Activated B cell treated with CpG ODN at 0.5 μM for 24 hours (primary cell): ENCODE measurements at places on chromosomes 7 and 10. TPM values are rescaled to one million over a fixed set of nuclear protein-coding genes. Genes with fewer than 3 reads are reported as not detected.
A peak's percentile ranks its signal among the peaks of the same experiment; 100 is the strongest.

Gene TMEM26
- not detected in 2 replicates for total RNA-seq

DNA sequence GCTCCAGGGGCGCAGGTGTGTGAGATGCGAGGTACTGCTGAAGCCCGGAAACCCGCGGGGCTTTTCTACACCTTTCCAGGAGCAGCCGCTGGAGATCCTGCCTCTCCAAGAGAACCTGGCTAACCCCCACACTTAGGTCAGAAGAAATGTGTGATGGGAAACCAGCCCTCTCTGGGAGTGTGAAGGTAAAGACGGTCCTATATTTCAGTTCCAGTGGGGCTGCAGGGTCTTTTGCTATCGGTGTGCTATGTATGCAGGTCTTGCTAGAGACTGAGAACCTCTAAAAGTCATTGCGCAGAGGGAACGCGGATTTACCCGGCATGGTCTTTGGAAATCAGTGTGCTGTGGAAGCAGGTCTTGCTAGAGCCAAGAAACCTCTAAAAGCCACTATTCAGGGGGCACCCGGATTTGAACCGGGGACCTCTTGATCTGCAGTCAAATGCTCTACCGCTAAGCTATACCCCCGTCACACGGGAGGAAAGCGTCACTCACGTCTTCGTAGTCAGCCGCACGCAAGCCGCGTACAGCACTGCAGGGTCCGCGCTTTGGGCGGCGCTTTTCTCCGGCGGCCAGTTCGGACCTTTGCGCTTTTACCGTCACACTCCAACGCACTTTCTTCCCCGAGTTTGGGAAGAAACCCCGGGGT lies 46.0 kb downstream of the ZNF777 start:
- H3K4me1 ChIP-seq, result no peaks in the 10 kb centered on the region
- H3K36me3 ChIP-seq, result no peaks in the 10 kb centered on the region
- H3K27ac ChIP-seq, result peak overlapping the region; percentile 71
- H3K27me3 ChIP-seq, result peaks cover 29% of the 10 kb centered on the region
- DNase-seq, result peak; percentile 25

Gene NRAP
- not detected in 2 replicates for total RNA-seq

Gene PPP1R3C
- not detected in 2 replicates for total RNA-seq

DNA sequence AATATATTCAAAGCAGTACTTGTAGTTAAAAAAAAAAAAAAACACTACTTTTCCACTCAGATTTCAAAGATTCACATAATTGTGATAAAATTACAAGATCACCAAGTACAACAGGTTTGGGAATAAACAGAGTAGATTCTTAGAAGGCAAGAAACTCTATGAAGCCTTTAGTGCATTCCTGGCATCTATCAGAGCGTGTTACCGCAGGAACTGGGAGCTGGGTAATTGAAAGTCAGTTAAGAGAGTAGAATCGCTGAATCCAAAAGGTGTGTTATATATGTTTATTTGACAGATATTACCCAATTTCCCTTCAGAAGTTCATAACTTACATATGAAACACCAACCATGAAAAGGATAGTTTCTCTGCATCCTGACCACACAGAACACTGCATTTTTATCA lies 159.2 kb upstream of the PLXNA4 start:
- H3K27me3 ChIP-seq, result peaks cover 2% of the 10 kb centered on the region
- H3K4me3 ChIP-seq, result no peak overlapping the region
- no peak for DNase-seq
- H3K4me1 ChIP-seq, result no peaks in the 10 kb centered on the region
- no peak overlapping the region for H3K27ac ChIP-seq

GRCh38 chr10:78184851-78185692 lies 151.4 kb downstream of the RPS24 start:
- peaks cover 4% of the 10 kb centered on the region for H3K27me3 ChIP-seq
- DNase-seq, result no peak
- no peak overlapping the region for H3K4me3 ChIP-seq
- no peak overlapping the region for H3K27ac ChIP-seq

DNA sequence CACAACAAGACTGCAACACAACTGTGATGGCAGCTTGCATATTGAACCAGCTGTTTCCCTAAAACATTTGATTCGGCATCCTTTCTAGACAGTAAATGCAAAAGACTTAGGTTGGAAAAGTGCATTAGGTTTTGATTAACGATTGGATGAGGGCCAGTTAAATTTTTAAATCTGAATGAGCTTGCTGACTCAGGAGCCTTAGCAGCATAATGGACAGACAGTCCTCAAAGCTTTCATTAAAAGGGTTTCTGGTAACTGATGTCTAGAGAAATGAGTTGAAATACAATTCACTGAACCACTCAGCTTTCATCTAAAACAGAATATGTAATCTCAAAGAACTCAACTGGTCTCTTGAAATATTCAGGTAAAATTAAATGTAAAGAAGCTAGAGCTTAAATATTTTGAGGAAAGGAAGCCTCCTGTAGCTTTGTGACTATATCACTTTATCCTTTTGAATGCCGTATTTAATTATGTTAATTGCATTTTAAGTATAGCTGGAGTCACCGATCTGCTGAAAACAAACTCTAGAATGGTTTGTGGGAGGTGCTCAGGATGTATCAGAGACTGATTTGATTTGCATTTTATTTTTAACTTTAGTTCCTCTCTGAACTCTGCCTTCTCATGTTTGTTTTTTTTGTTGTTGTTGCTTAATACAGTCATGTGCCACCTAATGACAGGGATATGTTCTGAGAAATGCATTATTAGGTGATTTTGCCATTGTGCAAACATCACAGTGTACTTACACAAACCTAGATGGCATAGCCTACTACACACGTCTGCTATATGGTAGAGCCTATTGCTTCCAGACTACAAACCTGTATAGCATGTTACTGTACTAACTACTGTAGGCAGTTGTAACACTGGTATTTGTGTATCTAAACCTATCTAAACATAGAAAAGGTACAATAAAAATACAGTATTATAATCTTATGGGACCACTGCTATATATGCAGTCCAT lies 29.2 kb upstream of the ATRNL1 start:
- H3K4me3 ChIP-seq, result no peak overlapping the region
- no peak overlapping the region for H3K27ac ChIP-seq
- DNase-seq, result no peak
- H3K36me3 ChIP-seq, result no peaks in the 10 kb centered on the region

GRCh38 chr7:8296362-8296659 lies 34.3 kb upstream of the ICA1 start:
- H3K36me3 ChIP-seq, result no peaks in the 10 kb centered on the region
- H3K27me3 ChIP-seq, result peaks cover 6% of the 10 kb centered on the region

Gene THNSL1
- total RNA-seq, result 3.8 TPM in 2 replicates

Gene NUP205
- total RNA-seq, result 75.1 and 84.1 TPM in 2 replicates

Gene SHH
- total RNA-seq, result not detected in 2 replicates

- H3K4me3 ChIP-seq, result peak overlapping the region; percentile 79
- DNase-seq, result no peak
- H3K27me3 ChIP-seq, result peaks cover 5% of the 10 kb centered on the region
- H3K36me3 ChIP-seq, result no peaks in the 10 kb centered on the region
Observed at GRCh38 chr7:50660040-50660829, 95.0 kb upstream of the DDC start.

DNA sequence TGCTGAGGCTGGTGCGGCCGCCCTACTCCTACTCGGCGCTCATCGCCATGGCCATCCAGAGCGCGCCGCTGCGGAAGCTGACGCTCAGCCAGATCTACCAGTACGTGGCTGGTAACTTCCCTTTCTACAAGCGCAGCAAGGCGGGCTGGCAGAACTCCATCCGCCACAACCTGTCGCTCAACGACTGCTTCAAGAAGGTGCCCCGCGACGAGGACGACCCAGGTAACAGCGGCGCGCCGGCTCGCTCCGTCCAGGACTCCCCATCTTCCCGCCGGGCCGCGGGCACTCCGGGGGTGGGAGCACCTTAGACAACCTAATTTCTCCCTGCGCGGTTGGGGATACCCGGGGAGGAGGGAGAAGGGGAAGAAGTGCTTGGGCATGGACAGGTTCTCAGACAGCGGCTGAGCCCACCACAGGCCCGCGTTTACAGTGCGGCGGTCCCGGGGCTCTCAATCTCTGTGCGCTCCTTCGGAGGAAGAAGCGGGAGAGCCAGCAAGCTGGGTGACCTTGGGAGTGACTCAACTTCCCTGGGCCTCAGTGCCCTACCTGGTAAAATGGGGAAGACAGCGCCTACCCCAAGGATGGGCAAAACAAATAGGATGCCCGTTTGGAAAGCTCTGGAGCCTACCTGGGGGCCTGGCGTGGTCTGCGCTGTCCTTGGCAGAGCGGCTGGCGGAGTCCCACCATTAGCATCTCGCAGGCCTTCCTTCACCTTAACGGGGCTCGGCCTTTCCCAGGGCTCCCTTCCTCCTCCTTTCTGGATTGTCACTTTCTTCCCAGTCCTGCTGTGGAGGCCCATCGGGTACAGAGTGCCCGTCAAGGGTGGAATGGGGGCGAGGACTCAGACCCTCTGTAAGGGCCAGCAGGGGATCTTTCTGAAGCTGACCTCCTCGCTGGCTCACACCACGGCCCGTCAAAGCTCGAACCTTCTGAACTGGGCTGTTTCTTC lies 852 bp downstream of the FOXI2 start:
- H3K27ac ChIP-seq, result no peak overlapping the region
- H3K4me1 ChIP-seq, result peaks cover 1% of the 10 kb centered on the region
- H3K4me3 ChIP-seq, result no peak overlapping the region
- peaks cover 32% of the 10 kb centered on the region for H3K27me3 ChIP-seq
- no peak for DNase-seq

DNA sequence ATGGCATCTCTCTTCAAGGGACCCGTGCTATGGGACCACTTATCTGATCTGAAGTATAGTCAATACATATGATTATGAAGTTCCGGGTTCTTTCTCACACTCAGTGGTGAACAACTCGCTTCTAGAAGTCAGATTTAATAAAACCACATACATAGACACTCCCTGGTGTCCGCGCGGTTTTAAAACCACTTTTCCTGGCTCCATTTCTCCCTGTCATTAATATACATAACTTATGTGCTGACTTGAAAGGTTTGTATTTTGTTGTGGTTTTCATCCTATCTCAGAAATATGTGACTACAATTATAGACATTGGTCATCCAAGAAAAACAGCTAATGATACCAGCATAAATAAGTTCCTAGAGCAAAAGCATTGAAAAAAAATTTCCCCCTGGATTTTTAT lies 34.0 kb downstream of the SVIL start:
- H3K36me3 ChIP-seq, result no peaks in the 10 kb centered on the region
- H3K4me3 ChIP-seq, result no peak overlapping the region
- DNase-seq, result no peak
- H3K4me1 ChIP-seq, result no peaks in the 10 kb centered on the region
- H3K27ac ChIP-seq, result no peak overlapping the region

Gene AMPH
- total RNA-seq, result not detected in 2 replicates

GRCh38 chr10:64619102-64619501 lies 1097.9 kb downstream of the REEP3 start:
- H3K4me3 ChIP-seq, result no peak overlapping the region
- DNase-seq, result no peak

Gene ZNF800
- 40.5 and 53.5 TPM in 2 replicates for total RNA-seq

- H3K4me3 ChIP-seq, result peak overlapping the region; percentile 87
- peaks cover 2% of the 10 kb centered on the region for H3K36me3 ChIP-seq
- H3K4me1 ChIP-seq, result peaks cover 40% of the 10 kb centered on the region
Observed at GRCh38 chr7:156892081-156892800, 742 bp downstream of the LMBR1 start.

Gene SPDYE11
- not detected in 2 replicates for total RNA-seq
